ENCODE measurements at places on chromosomes 16 and 17.

DNA sequence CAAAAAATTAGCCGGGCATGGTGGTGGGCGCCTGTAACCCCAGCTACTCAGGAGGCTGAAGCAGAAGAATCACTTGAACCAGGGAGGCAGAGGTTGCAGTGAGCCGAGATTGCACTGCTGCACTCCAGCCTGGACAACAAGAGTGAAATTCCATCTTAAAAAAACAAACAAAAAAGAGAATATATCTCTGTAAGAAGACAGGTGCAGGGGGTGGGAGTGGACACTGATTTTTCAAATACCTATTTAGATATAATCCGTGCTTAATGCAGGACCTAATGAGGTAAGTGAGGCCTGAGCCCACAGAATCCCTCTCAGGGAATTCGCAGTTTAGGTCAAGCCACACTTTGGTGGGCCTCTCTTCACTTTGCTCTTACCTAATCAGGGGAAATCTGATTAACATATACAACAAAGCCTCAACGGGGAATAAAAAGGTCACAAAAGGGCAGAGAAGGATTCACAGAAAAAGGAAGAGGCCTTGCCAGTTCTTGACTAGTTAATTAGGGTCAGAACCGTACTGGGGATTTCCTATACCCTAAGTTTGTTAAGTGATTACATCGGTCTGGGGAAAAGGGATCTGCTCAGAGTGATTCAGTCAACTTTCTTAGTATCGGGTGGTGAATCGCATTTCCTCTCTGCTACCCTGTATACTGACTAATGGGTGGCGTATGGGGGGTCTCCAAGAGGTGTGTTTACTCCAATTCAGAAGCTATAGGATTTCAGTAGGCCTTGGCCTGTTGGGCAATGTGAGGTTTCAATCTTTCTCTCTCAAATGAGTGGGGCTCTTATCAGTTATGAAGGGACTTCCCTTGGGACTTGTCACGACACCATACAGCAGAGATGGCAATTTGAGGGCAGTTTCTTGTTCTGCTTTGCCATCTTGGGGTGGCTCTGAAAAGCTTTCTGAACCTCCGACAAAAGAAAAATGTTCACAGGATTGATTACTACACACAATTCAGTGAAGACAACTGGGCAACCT, 1.9 kb upstream of the NFAT5 start:
- peak; percentile 46 for DNase-seq

DNA sequence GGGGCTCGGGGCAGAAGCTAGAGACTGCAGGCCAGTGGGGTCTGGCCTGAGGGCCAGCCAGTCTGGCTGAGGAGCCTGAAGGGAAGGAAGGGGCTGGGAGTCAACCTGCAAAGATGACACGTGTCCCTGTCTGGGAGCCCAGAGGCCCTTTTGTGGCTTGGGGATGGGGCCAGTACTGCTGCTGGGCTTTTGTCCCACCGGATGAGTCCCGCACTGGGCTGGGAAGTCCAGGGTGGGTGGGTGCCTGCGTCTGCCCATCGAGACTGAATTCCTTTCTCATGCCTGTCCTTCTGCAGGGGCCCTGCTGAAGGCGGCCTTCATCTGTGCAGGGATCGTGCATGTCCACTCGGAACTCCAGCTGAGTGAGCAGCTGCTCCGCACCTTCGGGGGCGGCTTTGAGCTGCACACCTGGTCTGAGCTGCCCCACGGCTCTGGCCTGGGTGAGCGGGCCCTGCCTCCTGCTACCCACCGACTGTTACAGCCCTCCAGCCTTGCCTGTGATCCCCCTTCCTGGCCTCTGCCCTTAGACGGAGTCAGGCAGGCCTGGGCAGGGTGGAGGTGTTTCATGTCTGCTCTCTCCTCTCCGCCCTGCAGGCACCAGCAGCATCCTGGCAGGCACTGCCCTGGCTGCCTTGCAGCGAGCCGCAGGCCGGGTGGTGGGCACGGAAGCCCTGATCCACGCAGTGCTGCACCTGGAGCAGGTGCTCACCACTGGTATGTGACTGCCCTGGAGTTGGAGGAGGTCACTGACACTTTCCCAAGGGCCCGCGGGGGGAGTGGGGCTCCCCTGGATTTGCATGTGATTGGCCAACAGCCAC, 20.9 kb downstream of the FCSK start:
- DNase-seq = no peak

DNA sequence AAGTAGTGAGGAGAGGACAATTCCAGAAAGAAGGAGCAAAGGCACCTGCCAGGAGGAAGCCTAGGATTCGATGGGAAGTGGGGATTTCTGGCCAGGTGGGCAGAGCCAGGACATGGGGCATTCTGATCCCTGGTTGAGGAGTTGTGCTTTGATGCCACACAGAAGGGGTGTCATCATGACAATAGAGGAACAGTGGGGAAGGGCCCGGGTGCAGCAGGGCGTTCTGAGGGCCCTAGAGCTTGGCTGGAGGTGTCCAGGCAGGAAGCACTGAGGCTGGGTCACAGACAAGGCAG, 4.3 kb downstream of the EVPLL start:
- no peak for DNase-seq

GRCh38 chr17:9467518-9467917, 108.1 kb downstream of the STX8 start:
- DNase-seq = no peak

DNA sequence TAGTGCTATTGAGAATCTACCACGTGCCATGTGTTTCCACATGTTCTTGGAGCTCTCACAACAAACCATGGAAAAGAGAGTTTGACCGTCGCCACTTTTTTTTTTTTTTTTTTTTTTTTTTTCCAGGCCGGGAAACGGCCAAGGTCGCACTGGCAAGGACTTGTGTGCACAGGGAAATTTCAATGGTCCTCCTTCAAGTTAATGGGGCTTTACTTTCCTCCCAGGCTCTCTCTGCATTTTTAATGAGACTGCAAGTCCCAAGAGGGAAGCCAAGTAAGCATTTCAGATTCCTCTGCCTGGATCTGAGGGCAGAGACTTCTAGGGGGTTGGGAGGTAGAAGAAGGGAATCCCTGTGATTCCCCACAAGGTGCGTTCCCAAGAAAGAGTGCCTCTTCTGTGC, 94.7 kb upstream of the MPHOSPH6 start:
- no peak for DNase-seq

DNA sequence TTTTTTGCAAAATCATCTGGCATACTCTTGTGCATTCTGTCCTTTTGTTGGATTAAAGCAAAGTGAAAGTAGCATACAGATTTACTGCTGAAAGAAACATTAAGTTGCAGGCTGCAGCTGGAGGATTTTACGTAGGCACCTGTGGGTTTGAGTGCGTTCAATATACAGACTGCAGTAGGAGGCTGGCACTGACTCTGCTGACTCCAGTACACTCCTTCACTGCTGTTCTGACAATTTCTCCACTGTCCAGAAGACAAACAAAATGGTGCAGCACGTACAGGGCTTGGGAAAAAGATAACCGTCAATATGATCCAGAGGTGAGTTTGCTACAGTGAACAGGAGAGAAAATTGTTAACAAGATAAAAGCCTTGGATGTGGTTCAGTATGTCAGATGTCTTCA, 73.3 kb downstream of the TANC2 start:
- no peak for DNase-seq

DNA sequence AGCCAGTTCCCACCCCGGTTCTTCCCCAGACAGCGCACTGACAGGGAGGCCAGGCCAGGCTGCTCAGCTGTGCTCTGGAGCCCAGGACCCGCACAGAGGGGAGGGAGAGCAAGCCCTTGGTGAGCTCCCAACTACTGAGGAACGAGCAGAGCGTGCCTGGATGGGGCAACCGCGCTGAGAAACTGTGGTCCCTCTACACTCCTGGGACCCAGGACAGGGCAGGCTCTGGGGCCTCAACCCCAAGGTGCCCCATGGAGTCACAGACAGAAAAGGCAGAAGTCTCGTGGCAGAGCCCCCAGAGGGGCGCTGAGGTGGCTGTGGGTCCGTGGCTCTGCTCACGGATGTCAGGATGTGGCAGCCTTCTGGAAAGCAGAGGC, 16.3 kb downstream of the SLX4 start:
- DNase-seq = no peak

DNA sequence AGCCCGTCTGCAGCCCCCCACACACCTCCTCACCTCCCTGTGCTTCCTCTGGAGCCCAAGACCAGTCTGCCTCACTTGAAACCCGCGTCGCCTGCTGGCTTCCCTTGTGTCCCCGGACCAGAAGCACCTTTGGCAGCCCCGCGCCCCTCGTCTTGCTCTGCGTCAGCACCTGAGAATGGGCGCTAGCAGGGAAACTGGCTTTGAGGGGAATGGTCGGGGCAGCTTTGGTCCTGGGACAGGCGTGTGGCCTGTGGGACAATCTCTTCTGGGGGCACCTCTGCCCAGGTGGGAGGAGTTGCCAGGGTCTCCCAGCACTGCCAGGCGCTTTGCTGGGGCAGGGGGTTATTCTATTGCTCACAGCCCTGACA, 3.6 kb upstream of the MAFG start:
- DNase-seq = no peak

- DNase-seq = no peak
These were observed 185.5 kb upstream of the SOX9 start for GRCh38 chr17:71935341-71935740.

DNA sequence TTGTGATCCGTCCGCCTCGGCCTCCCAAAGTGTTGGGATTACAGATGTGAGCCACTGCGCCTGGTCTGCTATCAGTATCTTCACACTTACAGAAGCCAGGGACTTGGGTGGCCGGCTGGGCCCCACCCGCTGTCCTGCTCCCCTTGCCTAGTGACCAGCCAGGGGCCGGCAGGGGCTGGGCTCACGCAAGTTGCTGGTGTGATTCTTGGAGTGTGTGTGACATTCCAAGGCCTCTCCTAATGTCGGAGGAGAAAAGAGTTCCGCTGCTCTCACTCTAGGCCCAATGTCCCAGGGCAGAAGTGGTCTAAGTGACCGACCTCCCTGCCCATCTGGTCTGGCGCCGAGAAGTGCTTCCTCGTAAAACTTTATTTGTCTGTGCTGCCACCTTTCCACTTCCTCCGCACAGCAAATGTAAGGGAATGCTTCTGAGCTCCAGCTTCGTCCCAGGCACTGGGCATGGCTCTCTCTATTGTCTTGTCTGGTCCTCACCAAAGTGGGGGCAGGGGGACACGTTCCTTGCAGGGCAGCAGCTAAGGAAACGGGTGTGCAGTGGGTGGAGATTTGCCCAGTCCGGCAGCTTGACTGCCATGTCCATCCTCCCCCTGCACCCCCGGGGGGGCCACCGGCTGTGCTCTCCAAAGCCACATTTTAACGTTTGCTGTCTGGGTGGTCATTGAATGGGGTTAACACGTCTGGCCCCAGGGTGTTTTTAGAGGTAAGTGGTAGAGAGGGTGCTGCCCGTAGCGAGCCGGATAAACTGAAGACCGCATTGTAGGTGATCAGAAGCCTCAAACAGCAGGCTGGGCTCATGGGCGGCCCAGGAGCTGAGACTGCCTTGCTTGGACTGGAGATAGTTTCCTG, 7.8 kb upstream of the GSE1 start:
- DNase-seq = no peak

DNA sequence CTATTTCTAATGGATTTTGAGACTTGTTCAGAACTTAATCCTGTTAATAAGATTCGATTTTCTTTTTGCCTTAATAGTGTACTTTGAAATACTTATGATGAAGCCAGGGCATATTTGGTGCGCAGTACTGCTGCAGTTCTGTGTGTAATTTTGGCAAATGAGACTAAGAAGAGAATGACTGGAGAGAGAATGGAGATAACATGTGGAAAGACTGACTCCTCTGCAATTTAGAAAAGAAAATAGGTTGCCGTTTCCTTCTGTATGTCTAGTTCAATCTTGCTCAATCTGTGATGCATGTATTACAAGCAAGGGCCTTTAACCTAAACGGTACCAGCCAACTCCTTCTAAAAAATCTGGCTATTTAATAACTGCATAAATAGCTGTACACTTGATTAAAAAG, 285.1 kb upstream of the CDH11 start:
- no peak for DNase-seq

DNA sequence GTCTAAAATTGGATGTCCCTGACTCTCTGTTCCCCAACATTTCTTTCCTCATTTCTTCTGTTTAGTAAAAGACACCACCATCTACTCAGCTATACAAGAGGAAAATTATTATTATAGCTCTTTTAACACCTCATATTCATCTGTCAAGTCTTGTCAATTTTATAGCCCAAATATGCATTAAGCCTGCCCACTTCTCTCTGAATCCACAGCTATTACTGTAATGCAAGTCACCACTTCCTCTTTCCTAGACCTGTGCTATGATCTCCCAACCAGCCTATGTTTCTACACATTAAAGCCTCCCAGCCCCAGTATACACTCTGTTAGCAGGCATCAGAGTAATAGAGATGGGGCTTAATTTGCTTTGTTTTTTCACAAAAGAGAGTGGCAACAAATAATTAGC, 252.9 kb downstream of the GRIN2A start:
- no peak for DNase-seq

- DNase-seq = no peak
These were observed 23.1 kb downstream of the PITPNC1 start for GRCh38 chr17:67400193-67400592.

- no peak for DNase-seq
These were observed 83.7 kb upstream of the CRHR1 start for GRCh38 chr17:45700171-45701090.

DNA sequence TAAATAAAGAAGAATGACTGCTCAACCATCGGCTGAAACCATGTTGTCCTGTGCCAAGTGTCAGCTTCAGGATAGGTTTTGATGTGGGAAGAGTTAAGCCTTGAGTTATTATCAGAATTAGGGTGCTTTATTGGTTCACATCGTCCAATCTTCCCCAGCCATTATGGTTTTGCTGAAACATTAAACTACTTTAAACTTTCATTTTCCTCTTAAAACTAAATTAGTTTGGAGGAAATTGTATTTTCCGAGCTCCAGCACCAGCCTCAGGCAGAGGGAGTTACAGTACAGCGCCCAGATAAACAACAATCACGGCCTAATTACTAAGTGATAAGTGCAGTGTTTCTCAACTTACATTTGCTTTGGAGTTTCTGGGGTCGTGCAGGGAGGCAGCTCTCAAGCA, 80.2 kb downstream of the TMEM114 start:
- no peak for DNase-seq

- peak; percentile 68 for DNase-seq
These were observed 3.3 kb upstream of the SREBF1 start for GRCh38 chr17:17839791-17840707.

DNA sequence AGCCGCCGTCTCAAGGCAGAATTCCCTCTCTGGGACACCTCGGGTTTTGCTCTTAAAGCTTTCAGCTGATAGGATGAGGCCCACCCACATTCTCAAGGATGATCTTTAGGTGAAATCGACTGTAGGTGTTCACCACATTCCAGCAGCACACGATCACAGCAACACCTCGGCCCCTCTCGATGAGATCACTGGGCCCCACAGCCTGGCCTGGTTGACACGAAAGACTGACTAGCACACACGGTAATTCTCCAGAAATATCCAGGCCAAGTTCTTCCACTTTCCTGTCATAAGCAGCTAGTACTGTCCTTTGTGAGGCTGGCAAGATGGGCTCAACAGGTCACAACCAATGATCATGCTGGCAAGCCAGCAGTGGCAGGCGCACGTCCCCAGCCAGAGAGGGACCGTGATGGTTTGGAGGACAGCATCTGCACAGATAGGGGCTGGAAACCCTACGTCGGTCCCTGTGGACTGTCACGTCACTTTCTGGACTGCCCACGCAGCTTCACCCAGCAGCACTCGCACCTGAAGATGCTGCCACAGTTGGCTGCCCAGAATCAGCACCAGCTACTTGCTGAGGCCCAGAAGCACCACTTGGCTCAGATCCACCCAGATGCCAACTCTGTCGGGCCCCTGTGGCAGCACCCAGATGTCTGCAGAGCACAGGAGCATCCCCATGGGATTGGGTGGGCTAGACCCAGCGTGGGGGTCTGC, 17.4 kb downstream of the TMC6 start:
- no peak for DNase-seq
